Suppressor macrophage treated with lipopolysaccharide for 1 hour (primary cell): ENCODE measurements at places on chromosomes 13 and 19.
A peak's percentile ranks its signal among the peaks of the same experiment; 100 is the strongest.

DNA sequence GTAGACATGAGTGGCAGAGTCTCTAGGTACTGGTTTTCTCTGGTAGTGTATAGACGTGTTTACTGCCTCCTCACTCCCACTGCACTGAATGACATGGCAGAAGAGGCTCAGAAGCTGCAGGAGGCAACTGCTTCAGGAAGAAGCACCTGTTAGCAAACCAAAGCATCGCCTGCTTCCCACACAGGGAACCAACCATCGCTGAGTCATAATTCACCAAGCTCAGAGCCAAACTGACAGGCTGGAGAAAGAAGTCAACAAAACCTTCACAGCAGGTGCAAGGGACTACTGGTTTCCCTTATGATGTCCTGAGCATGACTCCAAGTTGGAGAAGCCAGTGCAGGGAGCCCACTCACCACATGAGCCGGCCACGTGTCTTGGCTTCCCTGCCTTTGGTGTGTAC is 69.8 kb downstream of the KCTD12 start:
- no peak for DNase-seq

- DNase-seq: no peak
Measured at GRCh38 chr13:35891507-35892441, 239.4 kb downstream of the DCLK1 start.

- peak; percentile 58 for DNase-seq
Measured at GRCh38 chr13:28532388-28533124, 37.6 kb upstream of the FLT1 start.

- DNase-seq: no peak
Measured at GRCh38 chr13:24984134-24984533, 111.8 kb upstream of the PABPC3 start.

- DNase-seq: no peak
Measured at GRCh38 chr19:50568728-50569698, 778 bp upstream of the LRRC4B start.
